ENCODE measurements at places on chromosomes 12 and 14.

DNA sequence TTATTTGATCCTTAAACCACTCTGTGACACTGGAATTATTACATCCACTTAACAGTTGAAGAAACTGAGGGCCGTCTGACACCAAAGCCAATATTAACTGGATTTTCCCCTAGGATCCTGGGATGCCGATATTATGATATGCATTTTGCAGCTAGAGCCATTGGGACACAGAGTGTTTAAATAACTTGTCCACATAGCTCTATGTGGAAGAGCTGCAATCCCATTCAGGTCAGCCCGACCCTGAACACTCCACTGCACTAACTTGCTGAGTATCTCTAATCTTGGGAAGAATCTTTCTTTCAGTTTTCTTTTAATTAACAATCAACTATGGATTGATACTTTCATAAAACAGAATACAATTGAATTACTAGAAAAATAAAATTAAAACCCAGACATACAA is 37.9 kb downstream of the RMST start:
- no peaks in the 10 kb centered on the region for H3K36me3 ChIP-seq
- no peak for DNase-seq
- H3K27ac ChIP-seq, result no peak overlapping the region
- H3K27me3 ChIP-seq, result no peaks in the 10 kb centered on the region
- no peak overlapping the region for H3K4me3 ChIP-seq

DNA sequence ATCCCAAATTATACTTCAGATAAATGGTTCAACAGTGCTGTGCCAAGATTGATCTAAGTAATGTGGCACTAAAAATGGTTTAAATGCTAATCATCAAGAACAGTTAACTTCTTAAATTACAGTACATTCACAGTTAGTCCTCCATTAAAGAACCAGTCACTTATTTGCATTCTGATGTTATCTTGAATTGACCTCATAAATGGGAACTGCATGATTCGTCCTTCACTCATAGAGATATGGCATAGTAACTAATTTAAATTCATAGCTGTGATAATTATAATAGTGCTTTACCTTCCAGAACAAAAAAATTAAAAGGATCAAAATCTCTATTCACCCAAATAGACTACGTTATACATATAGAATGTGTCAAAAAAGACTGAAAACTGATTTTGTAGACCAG is 61.1 kb downstream of the COCH start:
- no peak overlapping the region for H3K4me3 ChIP-seq
- no peaks in the 10 kb centered on the region for H3K4me1 ChIP-seq
- no peak overlapping the region for H3K27ac ChIP-seq
- no peak for DNase-seq
- H3K36me3 ChIP-seq, result no peaks in the 10 kb centered on the region
- peaks cover 1% of the 10 kb centered on the region for H3K27me3 ChIP-seq

- no peaks in the 10 kb centered on the region for H3K36me3 ChIP-seq
- DNase-seq, result no peak
- H3K27me3 ChIP-seq, result no peaks in the 10 kb centered on the region
- H3K27ac ChIP-seq, result no peak overlapping the region
- H3K4me3 ChIP-seq, result no peak overlapping the region
- H3K4me1 ChIP-seq, result no peaks in the 10 kb centered on the region
Observed at GRCh38 chr12:114823724-114824123, 139.7 kb upstream of the TBX3 start.

DNA sequence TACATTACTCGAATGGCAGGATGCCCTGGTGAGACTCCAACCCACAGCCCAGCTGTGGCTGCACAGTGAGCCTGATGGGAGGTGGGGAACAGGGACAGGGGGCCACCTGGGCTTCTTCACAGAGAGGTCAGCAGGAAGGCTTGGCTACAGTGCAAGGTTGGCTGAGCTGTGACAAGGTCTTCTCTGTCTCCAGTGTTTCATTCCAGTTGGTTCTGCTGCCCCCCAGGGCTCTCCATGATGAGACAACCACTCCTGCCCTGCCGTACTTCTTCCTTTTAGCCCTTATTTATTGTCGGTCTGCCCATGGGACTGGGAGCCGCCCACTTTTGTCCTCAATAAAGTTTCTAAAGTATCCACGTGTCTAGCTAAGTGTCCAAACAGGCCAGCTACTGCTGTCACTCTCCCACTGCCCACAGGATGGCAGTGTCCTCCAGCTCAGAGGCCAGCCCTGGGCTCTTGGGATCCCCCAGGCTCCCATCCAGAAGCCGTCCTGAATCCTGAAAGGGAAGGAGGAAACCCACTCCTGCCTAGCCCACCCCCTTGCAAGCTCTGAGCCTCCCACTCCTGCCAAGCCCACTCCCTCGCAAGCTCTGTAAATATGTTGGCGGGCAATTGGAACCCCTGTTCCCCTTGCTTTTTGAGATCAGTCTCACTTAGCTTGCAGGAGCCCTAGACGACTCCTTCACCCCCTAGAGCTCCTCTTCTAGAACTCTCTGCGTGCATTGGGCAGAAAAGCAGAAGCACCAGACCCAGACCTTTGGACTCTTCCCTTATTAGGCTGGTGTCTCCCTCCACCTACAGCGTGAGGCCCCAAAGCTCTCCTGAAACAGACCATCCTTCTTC is 5.4 kb downstream of the C1QL4 start:
- DNase-seq, result peak; percentile 82
- peaks cover 22% of the 10 kb centered on the region for H3K27me3 ChIP-seq
- H3K27ac ChIP-seq, result no peak overlapping the region
- peak overlapping the region; percentile 32 for H3K4me3 ChIP-seq

DNA sequence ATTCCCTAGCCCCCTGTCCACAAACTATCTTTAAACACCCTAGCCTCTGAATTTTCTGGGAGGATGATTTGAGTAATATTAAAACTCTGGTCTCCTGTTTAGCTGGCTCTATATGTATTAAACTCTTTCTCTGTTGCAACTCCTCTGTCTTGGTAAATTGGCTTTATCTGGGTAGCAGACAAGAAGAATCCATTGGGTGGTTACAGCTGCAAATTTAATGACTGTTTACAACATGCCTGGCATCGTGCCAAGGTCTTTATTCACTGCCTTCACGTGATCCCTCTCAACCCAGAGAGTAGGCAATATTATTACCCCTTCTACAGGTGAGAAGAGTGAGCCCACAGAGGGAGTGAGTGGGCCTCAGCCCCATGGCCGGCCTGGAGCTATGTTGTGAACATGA is 77.8 kb upstream of the MYL2 start:
- no peaks in the 10 kb centered on the region for H3K4me1 ChIP-seq
- no peak for DNase-seq
- H3K36me3 ChIP-seq, result peaks cover 12% of the 10 kb centered on the region

DNA sequence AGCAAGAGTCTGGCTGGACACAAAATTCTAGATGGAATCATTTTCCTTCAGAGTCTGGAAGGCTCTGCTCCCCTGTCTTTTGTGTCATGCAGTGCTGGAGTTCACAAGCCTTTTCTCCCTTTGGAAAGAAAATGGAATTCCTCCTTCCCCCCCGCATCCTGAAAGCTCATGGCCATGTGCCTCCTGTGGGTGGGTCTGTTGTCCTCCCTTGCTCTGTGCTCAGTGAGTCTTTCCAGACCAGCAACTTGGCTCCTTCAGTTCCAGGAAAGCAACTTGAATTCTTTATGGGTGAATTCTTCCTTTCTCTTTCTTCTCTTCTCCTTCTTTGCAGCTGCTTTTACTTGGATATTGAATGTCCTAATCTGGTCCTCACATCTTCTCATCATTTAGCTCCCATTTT is 70.2 kb downstream of the TUNAR start:
- DNase-seq, result no peak
- peaks cover 4% of the 10 kb centered on the region for H3K27me3 ChIP-seq
- peaks cover 15% of the 10 kb centered on the region for H3K36me3 ChIP-seq
- H3K27ac ChIP-seq, result no peak overlapping the region

GRCh38 chr12:55515696-55516095 is 23.5 kb downstream of the OR6C68 start:
- H3K4me3 ChIP-seq, result no peak overlapping the region
- H3K4me1 ChIP-seq, result no peaks in the 10 kb centered on the region
- DNase-seq, result no peak
- H3K27ac ChIP-seq, result no peak overlapping the region

- no peak overlapping the region for H3K4me3 ChIP-seq
- H3K27me3 ChIP-seq, result no peaks in the 10 kb centered on the region
- no peaks in the 10 kb centered on the region for H3K36me3 ChIP-seq
- no peak overlapping the region for H3K27ac ChIP-seq
Observed at GRCh38 chr14:103806805-103807204, 40.6 kb downstream of the PPP1R13B start.
